Esophagus muscularis mucosa (tissue), 4 donors: ENCODE measurements at places on chromosomes 2 and 18. TPM values are rescaled to one million over a fixed set of nuclear protein-coding genes. Genes with fewer than 3 reads are reported as not detected.

Gene GPN1
- total RNA-seq, result 28.1 TPM

Gene CYP27C1
- total RNA-seq, result not detected

GRCh38 chr2:21567395-21567794 is 443.6 kb downstream of the TDRD15 start:
- DNase-seq, result no peak
- no peaks in the 10 kb centered on the region for H3K4me1 ChIP-seq
- no peak overlapping the region for H3K4me3 ChIP-seq
- no peaks in the 10 kb centered on the region for H3K27me3 ChIP-seq
- H3K36me3 ChIP-seq, result no peaks in the 10 kb centered on the region

DNA sequence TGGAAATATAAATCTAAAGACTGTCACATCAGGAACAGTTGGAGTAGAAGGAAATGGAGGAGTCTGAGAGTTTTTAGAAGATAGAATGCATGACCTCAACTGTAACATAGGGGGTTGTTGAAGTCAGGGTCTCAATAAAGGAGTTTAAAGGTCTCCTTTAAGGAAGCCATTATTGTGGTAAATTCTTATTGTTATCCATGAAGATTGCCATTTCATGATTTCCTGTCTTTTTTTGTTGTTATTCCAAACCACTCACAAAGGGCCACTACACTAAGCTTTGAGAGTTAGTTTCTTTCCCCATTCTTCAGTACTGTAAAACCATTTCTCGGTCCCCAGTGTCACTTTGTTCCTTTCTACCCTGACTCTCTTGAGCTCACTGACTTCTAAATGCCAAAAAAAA is 134.0 kb downstream of the DTNA start:
- H3K27me3 ChIP-seq, result no peaks in the 10 kb centered on the region
- peaks cover 8% of the 10 kb centered on the region for H3K36me3 ChIP-seq
- no peak overlapping the region for H3K27ac ChIP-seq
- no peak overlapping the region for H3K4me3 ChIP-seq
- no peak for DNase-seq
- no peaks in the 10 kb centered on the region for H3K4me1 ChIP-seq

DNA sequence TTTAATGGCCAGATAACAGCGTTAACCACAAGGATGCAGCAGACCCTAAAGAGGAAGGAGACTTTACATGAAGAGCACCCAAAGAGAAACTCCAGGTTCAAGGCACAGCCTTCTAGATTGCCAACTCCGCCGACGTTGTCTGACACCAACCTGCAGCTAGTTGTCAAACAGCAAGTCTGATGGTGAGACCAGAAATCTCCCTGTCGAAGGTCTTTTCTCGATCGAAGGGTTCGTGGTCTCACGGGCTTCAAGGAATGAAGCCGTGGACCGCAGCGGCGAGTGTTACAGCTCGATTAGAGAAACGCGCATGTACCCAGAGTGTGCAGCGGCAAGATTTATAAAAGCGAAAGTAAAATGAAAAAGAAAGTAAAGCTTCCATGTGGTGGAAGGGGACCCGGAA is 656.3 kb downstream of the XIRP2 start:
- H3K4me1 ChIP-seq, result no peaks in the 10 kb centered on the region
- no peak overlapping the region for H3K4me3 ChIP-seq
- no peaks in the 10 kb centered on the region for H3K27me3 ChIP-seq
- H3K36me3 ChIP-seq, result no peaks in the 10 kb centered on the region
- no peak overlapping the region for H3K27ac ChIP-seq
- DNase-seq, result no peak

- no peak for DNase-seq
- H3K36me3 ChIP-seq, result peaks cover 75% of the 10 kb centered on the region
- no peaks in the 10 kb centered on the region for H3K27me3 ChIP-seq
- H3K27ac ChIP-seq, result no peak overlapping the region
Observed at GRCh38 chr2:15608392-15608761, 16.7 kb downstream of the DDX1 start.

DNA sequence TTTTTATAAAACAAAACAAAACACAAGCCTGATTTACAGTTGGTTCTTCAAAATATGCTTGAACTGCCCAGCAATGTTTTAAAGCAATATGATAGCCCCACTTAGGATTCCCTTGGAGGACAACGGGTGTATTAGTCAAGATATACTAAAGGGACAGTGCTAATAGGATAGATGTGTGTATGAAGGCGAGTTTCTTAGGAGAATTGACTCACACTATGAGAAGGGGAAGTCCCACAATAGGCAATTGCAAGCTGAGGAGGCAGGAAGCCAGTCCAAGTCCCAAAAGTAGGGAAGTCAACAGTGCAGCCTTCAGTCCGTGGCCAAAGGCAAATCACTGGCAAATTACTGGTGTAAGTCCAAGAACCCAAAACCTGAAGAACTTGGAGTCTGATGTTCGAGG is 167.9 kb downstream of the CBLN2 start:
- H3K4me3 ChIP-seq, result no peak overlapping the region
- H3K27ac ChIP-seq, result no peak overlapping the region
- H3K36me3 ChIP-seq, result no peaks in the 10 kb centered on the region
- no peaks in the 10 kb centered on the region for H3K4me1 ChIP-seq
- no peak for DNase-seq

DNA sequence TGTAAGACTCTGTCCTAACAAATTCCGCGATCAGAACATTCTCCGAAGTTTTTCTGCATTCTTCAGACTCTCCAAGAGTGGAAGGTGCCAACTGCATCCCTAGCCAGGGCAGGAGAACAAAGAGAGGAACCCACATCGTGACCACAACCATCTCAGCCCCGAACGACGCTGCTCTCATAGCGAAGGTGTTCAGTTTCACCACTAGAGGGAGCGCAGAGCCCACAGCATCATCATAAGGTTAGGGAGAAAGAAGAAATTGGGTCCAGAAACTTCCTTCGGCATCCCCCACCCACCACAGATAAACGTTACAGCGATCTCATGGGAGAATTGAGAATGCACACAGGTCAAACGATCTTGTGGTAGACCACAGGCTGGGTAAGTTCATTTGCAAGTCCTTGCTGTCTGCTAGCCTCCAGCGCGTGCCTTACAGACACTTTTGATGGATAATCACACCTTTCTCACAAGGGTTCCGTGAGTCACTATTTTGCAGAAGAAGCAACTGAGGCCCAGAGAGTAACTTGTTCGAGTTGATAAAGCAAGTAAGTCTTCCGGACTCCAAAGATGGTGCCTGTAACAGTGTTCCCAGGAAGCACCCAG is 53.7 kb upstream of the ARL4C start:
- H3K27me3 ChIP-seq, result no peaks in the 10 kb centered on the region
- DNase-seq, result no peak
- H3K27ac ChIP-seq, result no peak overlapping the region
- H3K36me3 ChIP-seq, result no peaks in the 10 kb centered on the region

- no peaks in the 10 kb centered on the region for H3K4me1 ChIP-seq
- H3K27ac ChIP-seq, result no peak overlapping the region
- DNase-seq, result no peak
- H3K4me3 ChIP-seq, result no peak overlapping the region
Observed at GRCh38 chr18:79771446-79772107, 26.2 kb upstream of the KCNG2 start.
